ENCODE measurements at places on chromosomes 2 and 18. TPM values are rescaled to one million over a fixed set of nuclear protein-coding genes. Genes with fewer than 3 reads are reported as not detected.

- DNase-seq, result no peak
Measured at GRCh38 chr2:219748671-219749570, 121.5 kb downstream of the SLC4A3 start.

GRCh38 chr2:85954590-85955458, 66.0 kb upstream of the ST3GAL5 start:
- no peak for DNase-seq

The SEPTIN10 gene
- 78.9 TPM for total RNA-seq

DNA sequence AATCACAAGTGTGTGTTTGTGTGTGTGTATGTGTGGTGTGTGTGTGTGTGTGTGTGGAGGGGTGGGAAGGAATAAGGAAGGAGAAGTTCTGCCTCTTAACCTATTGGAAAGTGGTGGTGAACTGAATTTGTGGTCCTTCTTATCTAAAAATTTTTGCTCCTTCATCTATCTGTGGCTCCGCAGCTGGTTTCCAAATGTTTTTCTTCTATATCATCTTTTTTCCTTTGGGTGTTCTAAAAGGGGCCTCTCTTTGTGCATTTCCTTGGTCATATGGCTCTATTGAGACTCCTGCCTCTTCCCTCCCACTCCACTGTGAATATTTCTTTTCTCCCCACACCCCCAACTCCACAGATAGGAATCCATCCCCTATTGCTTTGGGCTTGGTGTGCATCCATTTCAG, 254.9 kb upstream of the CWC22 start:
- no peak for DNase-seq

- DNase-seq, result no peak
Measured at GRCh38 chr2:38170067-38170466, 94.1 kb upstream of the CYP1B1 start.

GRCh38 chr18:26207937-26208336, 18.3 kb upstream of the TAF4B start:
- DNase-seq, result no peak

The TBC1D8 gene
- total RNA-seq, result 48.1 TPM

The RSAD2 gene
- total RNA-seq, result 0.09 TPM

The PROC gene
- not detected for total RNA-seq

- no peak for DNase-seq
Measured at GRCh38 chr2:105736145-105736544, 8.6 kb upstream of the NCK2 start.

DNA sequence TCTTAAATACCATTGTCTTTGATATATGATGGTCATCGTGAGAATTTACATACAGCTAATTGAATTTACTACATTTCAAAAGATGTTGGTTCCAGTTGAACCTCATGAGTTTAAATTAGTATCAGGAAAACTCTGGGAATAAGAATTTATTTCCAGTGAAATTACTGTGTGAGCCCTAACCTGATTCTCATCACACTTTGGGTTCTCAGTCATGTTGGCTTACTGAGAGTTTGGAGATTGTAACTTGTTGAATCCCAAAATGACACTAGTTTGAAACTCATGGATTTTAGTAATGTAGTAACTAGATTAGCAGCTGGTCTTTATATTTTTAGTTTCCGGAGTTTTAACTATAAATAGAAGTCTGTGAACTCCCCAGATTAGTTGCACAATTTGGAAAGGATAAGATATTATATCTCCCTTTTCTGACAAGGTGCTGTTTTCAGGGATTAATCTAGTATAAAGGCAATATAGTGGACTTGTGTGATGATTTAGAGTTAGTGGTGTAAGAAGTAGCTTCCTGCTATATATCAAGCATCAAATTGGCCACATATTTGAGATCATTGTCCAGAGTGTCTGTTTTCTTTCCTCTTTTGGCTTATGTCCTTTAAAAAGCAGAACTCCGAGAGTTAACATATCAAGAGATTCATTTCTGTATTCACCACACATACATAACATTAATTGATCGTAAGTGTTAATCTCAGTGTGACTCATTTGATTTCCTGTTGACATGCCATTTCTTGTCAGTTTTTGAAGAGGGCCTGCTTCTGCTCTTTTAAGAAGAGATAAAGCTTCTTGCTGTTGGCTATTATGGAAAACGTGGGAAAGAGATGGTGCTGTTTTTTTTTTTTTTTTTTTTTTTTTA, 15.7 kb downstream of the NDUFV2 start:
- peak; percentile 44 for DNase-seq

DNA sequence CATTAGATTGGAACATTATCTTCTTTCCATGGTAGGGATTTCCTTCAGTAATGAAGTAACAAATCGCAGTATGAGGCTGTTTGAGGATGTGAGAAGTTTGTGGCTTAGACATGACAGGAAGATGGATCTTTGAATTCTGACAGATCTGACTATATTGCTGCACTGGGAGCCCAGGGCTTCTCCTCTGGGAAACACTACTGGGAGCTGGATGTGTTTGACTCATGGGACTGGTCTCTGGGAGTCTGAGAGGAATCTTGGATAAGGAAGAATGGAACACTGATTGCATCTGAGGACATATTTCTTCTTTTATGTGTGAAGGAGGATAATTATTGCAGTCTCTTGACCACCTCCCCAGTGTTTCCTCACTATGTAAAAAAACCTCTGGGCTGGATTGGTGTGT, 77.2 kb upstream of the ST6GAL2 start:
- DNase-seq, result no peak

DNA sequence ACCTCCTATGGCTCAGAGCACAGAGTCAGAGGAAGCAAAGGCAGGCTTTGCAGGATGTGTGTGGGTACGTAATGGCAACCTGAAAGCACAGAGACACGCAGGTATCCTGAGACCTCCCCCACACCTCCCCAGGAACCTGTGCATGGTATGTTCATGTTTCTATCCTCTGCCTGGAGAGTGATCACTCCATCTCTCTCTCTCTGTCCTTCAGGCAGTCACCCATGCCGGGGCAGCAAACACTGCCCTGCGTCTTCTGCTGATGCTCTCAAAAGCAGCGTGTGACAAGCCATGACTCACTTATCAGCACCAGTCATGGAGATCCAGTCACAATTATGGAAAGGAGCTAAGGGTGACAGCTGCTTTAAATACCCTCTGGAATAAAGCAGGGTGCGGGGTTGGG, 52.7 kb downstream of the PDCL3 start:
- DNase-seq, result no peak
